Fibroblast of the aortic adventitia (primary cell): ENCODE measurements at places on chromosomes 7 and 10.

- DNase-seq, result no peak
These were observed 333.9 kb upstream of the GLI3 start for GRCh38 chr7:42570944-42571343.

DNA sequence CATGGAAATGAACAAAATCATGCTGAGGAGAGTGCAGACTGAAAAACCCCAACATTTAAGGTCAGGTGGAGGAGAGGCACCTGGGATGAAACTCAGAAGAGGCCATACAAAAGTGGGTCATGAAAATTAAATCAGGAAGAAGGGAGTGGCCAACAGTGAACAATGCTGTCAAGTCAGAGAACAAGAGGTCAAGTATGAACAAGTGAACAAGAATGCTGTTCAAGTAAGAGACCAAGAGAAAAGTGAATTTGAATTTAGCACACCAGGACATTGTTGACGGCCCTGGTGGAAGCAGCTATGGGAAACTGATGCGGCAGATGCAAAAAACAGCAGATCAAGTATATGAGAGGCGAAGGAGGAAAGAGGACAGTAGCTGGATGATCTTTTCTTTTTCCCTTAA, 7.9 kb downstream of the CEP41 start:
- peak; percentile 56 for DNase-seq

GRCh38 chr7:121676168-121676567, 196.8 kb upstream of the PTPRZ1 start:
- no peak for DNase-seq

- DNase-seq, result no peak
These were observed 236.3 kb downstream of the BAMBI start for GRCh38 chr10:28913436-28914237.

DNA sequence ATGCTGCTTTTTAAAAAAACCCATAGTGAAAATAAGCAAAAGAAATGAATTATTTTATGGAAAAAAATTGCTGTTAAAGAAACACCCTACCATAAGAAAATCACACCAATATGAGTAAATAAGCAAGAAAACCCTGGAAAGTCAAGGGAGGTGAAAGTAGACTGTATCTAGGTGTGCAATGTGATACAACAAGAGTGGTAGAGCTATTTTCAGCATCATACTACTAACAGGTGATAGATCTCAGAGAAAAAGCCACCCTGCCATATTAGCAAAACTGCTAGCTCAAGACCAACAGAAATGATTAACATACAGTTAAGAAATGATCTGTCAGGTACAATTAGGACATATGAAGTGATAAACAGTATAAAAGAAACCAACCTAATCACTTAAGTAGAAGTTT, 54.8 kb downstream of the UBE2H start:
- DNase-seq, result no peak

DNA sequence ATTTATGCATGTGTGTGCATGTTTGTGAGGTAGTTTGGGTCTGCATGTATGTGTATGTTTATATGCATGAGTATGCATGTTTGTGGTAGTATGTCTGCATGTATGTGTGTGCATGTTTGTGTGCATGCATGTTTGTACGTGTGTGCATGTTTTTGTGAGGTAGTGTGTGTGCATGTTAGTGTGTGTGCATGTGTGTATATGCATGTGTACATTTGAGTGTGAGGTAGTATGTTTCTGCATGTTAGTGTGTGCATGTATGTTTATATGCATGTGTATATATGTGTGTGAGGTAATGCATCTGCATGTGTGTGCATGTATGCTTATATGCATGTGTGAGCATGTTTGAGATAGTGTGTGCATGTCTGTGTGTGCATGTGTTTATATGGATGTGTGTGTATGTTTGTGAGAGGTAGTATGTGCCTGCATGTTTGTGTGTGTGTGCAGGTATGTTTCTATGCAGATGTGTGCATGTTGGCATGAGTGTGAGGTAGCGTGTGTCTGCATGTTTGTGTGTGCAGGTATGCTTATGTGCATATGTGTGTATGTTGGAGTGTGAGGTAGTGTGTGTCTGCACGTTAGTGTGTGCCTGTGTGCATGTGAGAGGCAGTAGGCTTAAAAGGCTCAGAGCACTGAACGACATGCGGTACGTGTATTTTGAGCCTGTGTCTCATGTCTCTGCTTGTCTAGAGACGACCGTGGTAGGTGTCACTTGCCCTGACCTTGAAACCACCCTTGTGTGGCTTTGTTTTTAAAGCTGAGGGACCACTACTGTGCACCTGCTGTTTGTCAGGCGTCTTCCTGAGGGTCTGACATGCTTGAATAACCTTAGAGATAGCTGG, 43.7 kb downstream of the PFKP start:
- no peak for DNase-seq

GRCh38 chr10:113496111-113497109, 56.4 kb upstream of the HABP2 start:
- no peak for DNase-seq

DNA sequence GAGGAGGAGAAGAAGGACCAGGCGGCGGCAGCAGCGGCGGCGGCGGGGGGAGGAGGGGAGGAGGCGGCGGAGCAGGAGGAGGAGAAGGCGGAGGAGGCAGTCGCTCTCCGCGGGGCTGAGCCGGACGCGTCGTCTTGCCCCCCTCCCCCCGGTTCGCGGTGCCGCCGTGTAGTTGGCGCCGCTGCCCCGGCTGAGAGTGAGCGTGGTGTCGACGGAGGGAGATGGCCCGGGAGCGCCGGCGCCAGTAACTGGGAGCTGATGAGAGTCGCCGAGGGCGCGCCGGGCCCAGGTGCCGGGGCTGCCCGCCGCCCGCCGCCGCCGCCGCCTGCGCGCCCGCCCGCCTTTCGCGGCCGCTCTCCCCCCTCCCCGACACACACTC, 257 bp downstream of the WAC start:
- DNase-seq, result no peak

DNA sequence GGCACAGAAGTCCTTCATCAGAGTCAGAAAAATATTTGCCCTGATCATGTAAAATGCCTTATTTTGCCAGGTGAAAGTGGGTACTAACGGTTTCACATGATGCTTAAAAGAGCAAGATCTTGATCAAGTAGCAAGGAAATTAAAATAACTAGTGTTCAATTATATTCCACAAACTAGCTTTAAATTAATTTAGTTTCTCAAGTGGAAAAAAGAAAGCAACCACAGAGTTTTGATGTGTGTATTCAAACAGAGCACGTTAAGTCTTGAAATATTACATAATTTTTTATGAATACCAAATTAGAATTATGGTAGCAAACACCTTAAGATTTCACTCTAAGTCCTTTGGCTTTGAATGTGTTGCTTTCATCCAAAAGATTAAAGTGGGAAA, 47.3 kb downstream of the PIP4K2A start:
- DNase-seq, result no peak

DNA sequence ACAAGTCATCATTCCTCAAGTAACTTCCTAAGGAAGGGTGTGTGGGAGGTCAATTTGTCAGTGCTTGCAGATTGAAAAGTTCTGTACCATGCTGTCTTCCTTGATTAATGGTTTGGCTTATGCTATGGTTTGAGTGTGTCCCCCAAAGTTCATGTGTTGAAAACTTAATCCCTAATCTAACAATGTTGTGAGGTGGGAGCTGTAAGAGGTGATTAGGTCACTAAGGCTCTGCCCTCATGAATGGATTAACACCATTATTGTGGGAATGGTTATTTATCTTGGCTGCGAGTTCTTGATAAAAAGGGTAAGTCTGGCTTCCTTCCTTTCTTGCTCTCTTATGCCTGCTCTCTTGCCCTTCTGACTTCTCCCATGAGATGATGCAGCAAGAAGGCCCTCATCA, 29.3 kb upstream of the TMEM229A start:
- DNase-seq, result no peak

GRCh38 chr10:18449611-18450026, 201.8 kb downstream of the NSUN6 start:
- no peak for DNase-seq

GRCh38 chr7:18200266-18200665, 172.6 kb upstream of the PRPS1L1 start:
- no peak for DNase-seq

- DNase-seq, result peak; percentile 51
These were observed 746 bp downstream of the ARL5B start for GRCh38 chr10:18659819-18660535.

DNA sequence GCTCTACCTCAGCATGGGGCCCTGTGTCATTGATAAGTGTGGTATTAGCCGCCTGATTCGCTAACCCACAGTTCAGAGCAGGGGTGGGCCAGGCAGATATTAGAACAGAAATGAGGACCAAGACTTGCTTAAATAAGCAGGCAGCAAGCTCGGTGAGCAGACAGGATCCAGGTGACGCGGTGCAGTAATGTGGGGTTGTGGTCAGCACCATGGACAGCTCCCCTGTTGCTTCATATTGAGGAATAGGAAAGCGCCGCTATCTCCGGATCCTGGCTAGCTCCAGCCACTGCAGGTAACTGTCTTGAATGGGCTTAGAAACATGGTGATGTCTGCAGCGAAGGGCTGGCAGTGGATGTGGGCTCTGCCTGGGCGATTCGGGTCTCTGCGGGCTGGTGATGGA, 51.3 kb upstream of the GPR26 start:
- peak; percentile 63 for DNase-seq
